Left renal cortex interstitium (tissue), 4 donors: ENCODE measurements at places on chromosomes 6 and 20. TPM values are rescaled to one million over a fixed set of nuclear protein-coding genes. Genes with fewer than 3 reads are reported as not detected.

GRCh38 chr20:36435592-36436541, 105.5 kb upstream of the MYL9 start:
- peak; percentile 18 for DNase-seq

DNA sequence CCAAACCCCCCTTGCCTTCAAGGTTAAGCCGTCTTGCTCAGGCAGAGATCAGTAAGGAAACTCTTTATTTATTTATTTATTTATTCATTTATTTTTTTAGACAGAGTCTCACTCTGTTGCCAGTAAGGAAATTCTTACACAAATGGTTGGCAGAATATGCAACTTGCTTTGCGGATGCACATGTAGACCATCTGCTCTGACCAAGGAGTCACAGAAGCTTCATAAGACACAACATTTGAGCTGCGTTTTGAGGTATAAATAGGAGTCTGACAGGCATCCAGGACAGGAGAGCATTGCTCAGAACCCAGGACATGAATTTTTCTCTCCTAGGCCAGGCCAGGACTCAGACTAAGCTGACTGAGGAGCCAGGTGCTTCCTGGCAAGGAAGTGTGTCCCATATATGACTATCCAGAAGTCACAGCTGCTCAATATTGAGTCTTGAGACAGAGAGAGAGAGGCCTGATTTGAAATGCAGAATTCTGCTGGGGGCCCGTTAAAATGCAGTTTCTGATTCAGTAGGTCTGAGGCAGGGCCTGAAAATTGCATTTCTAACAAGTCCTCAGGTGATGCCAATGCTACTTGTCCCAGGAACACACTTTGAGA, 43.9 kb downstream of the HLA-A start:
- DNase-seq = no peak

NKAPL gene
- polyA plus RNA-seq = 2.1 TPM

- peak; percentile 70 for DNase-seq
These were observed 1109.0 kb upstream of the FLRT3 start for GRCh38 chr20:15446373-15446772.

GRCh38 chr6:16228709-16229665, 9.4 kb upstream of the GMPR start:
- DNase-seq = no peak

DNA sequence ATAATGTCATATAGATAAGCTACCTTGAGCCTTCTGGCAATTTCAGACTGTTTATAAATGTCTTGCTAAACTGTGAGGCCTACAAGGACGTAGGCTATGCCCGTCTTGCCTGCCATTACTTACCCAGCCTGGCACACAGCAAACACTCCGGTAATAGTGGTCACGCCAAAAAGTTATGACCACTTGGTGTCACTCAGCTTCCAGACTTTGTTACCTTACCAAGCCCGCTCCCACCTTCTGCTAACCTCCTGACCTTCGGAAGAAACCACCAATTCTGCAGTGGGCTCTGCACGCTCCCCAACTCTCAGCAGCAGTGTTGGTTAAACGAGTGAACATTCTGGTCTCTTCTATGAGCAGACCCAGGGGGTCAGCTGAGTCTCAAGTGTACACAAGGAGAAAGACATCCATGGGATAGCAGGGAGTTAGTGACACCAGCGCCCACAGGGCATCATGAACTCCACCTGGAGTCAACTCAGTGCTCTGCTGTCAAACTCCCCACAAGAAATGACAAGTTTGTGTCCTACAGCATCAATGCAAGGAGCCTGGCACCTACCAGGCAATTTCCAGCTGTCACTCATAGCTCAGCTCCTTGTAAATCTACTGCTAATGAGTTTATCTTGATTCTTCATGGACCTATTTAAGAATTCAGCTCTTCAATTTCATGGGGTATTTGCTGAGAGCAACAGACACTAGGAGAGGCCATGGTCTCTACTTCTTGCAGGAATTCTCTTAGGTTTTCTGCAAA, 119.9 kb downstream of the TTLL2 start:
- DNase-seq = no peak

DNA sequence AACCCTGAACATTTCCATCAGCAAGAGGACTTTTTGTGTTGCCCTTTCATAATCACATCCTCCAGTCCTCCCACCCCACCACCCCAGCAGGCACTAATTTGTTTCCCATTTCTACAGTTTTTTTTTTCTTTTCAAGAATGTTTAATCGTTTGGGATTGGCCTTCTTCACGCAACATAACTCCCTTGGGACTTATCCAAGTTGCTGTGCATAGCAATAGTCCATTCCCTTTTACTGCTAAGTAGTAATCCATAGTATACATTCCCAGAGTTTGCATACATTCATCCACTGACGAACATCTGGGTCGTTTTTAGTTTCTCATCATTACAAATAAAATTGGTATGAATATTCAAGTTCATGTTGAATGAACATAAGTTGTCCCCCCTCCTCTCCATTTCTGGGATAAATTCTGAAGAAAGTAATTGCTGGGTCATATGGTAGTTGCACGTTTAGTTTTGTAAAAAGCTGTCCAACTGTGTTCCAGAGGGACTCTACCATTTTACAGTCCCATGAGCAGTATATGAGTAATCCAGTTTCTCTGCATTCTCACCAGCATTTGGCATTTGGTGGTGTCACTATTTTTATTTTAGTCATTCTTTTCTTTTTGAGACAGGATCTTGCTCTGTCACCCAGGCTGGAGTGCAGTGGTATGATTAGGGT, 90.8 kb downstream of the DOK5 start:
- no peak for DNase-seq

UFL1 gene
- polyA plus RNA-seq = 44.9 TPM

- DNase-seq = no peak
These were observed 828.8 kb upstream of the GJE1 start for GRCh38 chr6:141303907-141304306.

WFDC10B gene
- polyA plus RNA-seq = not detected
